ENCODE measurements at places on chromosomes 5 and 9.

- DNase-seq = no peak
Measured at GRCh38 chr5:28708472-28708871, 1670.1 kb upstream of the CDH9 start.

- DNase-seq = no peak
Measured at GRCh38 chr9:89952401-89952800, 347.6 kb downstream of the GADD45G start.

- no peak for DNase-seq
Measured at GRCh38 chr9:89739511-89739910, 134.7 kb downstream of the GADD45G start.

GRCh38 chr5:132714456-132715307, 22.7 kb downstream of the KIF3A start:
- DNase-seq = peak; percentile 28

DNA sequence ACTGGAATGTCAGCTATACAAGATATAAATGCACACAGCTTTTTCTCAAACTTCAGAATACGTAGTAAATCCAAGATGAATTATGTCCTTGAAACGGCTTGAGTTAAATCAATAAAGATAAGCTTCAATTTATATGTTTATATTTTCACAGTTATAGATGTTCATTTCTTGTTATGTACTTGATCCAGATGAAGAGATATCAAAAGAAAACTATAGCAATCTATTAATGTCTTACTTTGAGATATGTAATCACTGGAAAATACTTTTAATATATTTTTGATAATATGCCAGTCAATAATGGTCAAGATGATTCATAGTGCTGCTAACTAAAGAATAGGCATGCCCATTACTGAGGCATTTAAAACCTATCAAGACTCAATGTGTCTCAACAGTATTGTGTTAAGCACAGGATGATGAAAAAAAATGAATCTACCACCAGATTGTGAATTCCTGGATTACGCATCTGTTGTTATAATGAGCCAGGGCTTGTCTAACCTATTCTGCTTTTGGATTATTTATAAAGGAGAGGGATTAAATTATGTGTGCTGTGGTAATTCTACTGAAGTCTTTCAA, 372.6 kb upstream of the PRR16 start:
- DNase-seq = no peak

GRCh38 chr9:82930116-82930515, 132.8 kb downstream of the RASEF start:
- no peak for DNase-seq

GRCh38 chr5:167608390-167609272, 682.8 kb upstream of the WWC1 start:
- DNase-seq = no peak

DNA sequence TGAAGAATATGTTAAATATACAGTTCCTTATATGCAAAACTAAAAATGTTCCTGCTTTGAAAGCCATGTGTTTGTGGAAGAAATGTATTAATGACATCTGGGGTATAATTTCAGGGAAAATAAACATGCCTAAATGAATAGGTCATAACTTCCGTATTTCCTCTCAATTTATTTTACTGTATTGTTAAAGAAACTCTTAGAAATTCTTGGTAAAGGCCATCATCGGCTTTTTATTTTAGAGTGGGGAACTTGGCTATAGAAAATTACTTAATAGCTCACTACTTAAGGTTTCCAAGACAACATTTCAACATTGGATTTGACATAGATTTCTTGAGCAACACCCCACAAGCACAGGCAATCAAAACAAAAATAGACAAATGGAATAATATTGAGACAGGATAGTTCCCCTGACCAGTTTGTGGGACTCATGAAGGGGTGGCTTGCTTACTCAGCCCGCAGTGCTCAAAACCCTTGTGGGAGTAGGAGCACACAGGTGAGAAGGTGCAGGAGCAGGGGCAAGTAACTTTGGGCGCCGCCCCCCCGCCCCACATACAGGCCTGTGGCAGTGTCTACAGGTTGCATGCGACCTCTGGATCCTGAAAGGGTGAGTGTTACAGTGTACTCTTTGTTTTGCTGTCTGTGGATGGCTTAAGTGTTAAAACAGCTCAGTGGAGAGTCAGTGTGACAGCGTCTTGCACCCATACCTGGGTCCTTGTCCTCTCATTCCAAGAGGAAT, 891.4 kb upstream of the C9orf72 start:
- no peak for DNase-seq

- no peak for DNase-seq
Measured at GRCh38 chr9:89789922-89790510, 185.2 kb downstream of the GADD45G start.

DNA sequence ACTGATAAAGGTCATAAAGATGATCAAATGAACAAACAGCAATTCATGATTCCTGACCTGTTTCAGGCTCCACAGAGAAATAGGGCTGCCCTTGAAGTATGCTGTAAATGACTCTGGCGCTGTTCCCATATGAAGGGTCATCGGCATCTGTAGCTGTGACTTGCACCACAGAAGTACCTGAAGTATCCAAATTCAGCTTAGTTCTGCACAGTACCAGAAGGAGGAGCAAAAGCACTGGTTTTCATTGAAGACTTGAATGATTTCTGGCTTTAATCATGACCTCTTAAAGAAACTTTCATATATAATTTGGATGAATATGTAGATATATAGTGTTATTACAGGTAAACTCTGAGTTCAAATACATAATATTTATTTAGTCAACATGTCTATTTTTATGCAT, 109.1 kb downstream of the CDH10 start:
- no peak for DNase-seq

DNA sequence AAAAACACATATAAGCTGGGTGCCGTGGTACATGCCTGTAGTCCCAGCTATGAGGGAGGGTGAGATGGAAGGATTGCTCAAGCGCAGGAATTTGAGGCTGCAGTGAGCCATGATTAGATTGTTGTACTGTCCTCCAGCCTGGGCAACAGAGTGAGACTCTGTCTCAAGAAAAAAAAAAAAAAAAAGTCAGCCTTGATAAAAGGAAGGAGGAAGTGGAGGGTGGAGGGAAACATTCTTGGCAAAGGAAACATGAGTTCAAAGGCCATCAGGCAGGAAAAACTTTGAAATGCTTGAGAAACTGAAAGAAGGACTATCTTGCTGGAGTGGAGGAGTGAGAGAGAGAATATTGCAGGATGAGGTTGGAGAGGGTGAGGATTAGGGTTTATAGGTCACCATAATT, 18.3 kb upstream of the ANKHD1 start:
- DNase-seq = no peak

- no peak for DNase-seq
Measured at GRCh38 chr9:82599336-82599949, 463.5 kb downstream of the RASEF start.

GRCh38 chr5:136157514-136157913, 24.9 kb downstream of the SMAD5 start:
- no peak for DNase-seq

GRCh38 chr5:175383350-175383749, 60.6 kb downstream of the DRD1 start:
- no peak for DNase-seq

DNA sequence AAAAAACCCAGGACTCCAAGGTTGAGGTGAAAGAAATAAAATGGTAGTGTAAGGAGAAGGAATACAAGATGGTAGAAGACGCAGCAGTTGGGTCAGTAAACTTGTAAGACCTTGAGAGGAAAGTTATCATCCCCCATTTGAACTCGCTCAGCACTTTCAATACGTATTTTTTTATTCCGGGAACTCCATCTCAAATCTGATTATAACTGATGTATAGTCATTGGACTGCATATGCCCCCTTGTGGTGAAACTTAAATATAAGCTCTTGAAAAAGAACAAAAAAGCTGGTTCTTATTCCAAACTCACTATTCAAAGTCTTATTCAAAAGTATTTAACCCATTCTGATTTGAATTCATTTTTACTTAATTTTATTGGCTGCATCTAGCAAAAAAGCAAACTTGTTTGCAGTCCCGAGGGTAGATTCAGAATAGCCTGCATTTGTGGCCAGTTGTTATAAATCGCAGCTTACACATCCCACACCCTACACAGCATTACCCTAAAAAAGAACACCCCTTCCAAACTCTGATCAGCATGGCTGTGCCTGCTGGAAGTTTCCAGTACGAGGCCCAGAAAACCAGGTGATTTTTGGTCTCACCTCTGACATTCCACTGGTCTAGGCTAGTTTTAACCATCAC, 118.0 kb downstream of the ESM1 start:
- DNase-seq = peak; percentile 58

DNA sequence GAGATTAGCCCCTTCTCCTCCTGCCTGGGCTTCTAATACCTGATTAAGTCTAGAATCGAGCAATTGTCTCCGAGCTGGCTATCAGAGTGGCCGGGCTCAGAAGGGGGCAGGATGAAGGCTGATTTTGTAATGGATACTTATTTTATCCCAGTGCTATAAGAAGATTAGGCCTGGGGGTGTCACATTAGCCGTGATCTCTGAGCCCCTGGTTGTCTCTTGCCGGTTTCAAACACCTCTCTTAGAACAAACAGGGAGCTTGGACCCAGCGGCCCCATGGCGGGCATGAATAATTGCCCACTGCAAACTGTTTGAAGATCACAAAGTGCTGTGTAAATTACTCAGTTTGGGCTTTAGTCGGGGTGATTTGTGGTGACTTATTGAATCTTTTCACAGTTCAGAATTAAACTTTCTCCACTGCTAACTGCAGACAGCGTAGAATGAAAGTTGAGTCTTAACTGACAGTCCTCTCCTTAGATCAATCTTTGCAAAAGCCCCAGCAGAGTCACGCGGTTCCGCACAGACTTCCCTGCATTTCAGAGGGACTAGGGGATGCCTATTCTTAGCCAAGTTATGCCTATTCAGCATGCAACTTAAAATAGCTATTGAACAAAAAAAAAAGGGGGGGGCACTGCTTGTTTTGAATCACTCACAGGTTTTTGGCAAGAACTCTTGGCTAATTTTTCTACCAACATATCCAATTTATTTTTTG, 200.6 kb upstream of the IRX1 start:
- no peak for DNase-seq

DNA sequence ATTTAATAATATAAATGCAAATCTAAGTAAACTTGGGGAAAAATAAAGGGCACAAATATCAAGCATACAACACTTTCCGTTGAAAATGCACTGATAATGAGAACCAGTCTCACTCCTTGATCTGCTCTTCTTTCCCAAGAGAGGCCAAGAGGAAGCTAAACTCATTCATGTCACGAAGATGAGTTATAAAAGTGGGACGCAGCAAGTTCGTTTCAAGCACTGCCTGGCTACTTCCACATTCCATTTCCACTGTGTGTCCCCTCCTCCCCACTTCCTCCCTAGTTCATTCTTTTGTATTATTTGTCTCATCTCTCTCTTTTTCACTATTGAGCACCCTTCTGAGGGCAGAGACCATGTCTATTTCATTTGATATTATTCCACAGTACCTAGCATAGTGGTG, 158.1 kb downstream of the SLC24A2 start:
- peak; percentile 36 for DNase-seq

GRCh38 chr5:25500635-25501034, 855.9 kb upstream of the CDH10 start:
- no peak for DNase-seq

DNA sequence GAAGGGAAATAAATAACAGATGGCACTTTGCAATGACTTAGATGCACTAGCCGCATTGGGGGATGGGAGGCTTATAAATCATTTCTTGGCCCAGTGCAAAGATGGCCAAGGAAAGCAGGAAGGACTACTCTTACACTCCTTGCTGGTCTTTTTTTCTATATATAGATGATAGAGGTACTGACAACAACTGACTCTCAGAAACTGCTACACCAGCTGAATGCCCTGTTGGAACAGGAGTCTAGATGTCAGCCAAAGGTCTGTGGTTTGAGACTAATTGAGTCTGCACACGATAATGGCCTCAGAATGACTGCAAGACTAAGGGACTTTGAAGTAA, 1.7 kb downstream of the CCNG1 start:
- DNase-seq = peak; percentile 95

GRCh38 chr5:41695920-41696582, 174.2 kb downstream of the OXCT1 start:
- peak; percentile 8 for DNase-seq

DNA sequence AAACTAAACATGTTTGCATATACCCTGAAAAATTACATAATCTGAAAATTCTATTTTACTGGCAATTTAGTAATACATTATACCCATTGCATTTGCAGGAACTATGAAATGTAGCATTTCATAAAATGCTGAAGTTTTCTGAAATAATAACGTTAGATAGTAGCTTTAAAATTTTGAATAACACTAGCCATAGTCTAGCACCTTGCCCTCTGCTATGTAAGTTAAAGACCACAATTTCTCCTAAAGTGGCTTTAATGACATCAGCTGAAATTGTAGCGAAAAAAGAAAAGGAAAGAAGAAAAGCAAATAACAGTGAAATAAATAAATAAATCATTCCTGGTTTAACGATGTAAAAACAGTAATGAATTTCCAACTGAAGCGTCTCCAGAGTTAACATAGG, 172.8 kb upstream of the RASA1 start:
- DNase-seq = no peak
